ENCODE measurements at places on chromosomes 1 and 21.

GRCh38 chr1:178551307-178551706 is 38.4 kb downstream of the TEX35 start:
- DNase-seq: no peak

- DNase-seq: no peak
Observed at GRCh38 chr1:112446411-112446810, 50.4 kb downstream of the CTTNBP2NL start.

GRCh38 chr21:16891821-16892220 is 621.0 kb upstream of the CXADR start:
- no peak for DNase-seq

GRCh38 chr1:227490001-227490400 is 73.4 kb upstream of the ZNF678 start:
- no peak for DNase-seq

GRCh38 chr1:159786465-159786864 is 5.7 kb downstream of the DUSP23 start:
- DNase-seq: no peak

GRCh38 chr1:112971006-112971405 is 15.0 kb upstream of the SLC16A1 start:
- DNase-seq: no peak

GRCh38 chr1:198167436-198167934 is 10.7 kb downstream of the NEK7 start:
- no peak for DNase-seq

DNA sequence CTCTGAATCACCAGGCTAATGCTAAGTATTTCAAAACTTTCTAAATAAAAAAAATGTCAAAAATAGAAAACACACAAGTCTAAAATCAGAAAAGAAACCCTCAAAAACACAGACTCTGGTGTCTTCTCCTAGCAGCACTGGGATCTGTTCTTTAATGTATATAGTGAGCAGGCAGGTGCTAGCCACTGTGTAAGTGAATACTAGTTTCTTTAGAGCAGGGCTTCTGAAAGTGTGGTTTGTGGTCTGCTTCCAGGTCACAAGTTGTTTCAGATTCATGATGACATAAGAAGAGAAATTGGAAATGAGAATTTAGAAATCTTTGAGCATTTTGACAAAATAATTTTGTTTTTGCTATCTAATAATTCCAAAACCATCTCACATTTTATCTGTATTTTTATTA is 763.1 kb downstream of the USP25 start:
- DNase-seq: no peak

- DNase-seq: no peak
Observed at GRCh38 chr1:93078638-93078985, 471 bp upstream of the MTF2 start.

GRCh38 chr1:179310721-179311120 is 17.1 kb downstream of the SOAT1 start:
- no peak for DNase-seq

GRCh38 chr1:179164494-179164893 is 65.0 kb downstream of the ABL2 start:
- DNase-seq: no peak

DNA sequence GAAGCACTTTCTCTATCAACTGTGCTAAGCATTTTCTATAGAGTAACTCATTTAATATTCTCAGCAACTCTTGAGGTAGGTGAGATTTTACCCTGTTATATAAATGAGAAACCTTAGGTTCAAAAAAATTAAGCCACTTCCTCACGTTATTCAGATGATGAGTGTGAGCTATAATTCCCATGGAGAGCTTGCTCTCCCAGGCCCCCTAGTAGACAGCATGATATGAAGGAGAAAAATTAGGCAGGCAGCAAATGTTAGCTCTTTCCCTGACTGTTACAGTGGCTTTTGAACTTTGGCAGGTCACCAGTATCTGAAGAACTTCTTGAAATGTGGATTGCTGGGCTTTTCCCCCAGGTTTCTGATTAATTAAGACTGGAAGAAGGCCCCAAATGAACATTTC is 753.1 kb downstream of the NCAM2 start:
- no peak for DNase-seq

GRCh38 chr1:27527890-27528817 is 38.2 kb upstream of the WASF2 start:
- peak; percentile 98 for DNase-seq

- DNase-seq: peak; percentile 61
Observed at GRCh38 chr1:29550119-29550841, 314.0 kb downstream of the PTPRU start.

GRCh38 chr1:214491468-214492146 is 59.8 kb downstream of the PTPN14 start:
- DNase-seq: no peak

DNA sequence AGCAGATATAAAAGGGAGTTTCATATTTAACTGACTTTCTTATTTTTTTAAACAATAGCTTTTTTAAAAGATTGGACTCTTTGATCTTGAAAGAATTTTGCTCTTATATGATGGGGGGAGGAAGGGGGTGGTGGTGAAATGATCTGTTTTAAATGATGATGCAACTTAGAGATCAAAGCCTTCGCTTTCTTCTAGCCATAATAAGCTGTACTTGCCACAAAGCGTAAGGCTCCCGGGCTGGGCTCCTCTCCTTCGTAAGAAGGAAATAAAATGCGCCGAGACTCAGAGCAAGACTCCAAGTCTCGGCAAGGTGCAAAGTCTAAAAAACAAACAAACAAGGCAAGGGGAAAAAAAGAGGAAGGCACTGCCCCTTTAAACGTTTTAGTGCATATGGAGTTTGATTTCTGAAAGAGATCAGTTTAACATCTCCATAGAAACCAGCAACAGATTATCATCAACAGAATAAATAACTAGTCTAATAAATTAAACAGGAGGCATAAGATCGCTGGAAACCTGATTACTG is 3.3 kb downstream of the CASZ1 start:
- peak; percentile 49 for DNase-seq

- DNase-seq: no peak
Observed at GRCh38 chr1:159339536-159339935, 37.4 kb downstream of the FCER1A start.

DNA sequence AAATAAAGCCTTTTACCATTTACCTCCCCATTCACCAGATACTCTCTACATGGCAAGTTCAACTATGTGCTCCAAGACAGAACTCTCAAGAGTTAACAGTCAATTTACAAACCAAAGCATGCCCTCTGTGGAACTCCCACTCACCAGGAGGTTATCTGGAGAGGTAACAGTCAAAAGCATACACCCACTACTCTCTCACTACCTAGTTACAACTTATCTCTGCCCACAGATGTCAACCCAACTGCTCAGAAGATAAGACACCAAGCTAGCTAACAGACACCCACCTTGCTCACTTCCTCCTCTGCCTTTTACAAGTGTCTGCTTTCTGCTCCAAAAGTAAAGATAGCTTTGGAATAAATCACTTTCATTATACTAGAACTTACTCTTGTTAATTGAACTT is 131.0 kb downstream of the TRIM33 start:
- no peak for DNase-seq

DNA sequence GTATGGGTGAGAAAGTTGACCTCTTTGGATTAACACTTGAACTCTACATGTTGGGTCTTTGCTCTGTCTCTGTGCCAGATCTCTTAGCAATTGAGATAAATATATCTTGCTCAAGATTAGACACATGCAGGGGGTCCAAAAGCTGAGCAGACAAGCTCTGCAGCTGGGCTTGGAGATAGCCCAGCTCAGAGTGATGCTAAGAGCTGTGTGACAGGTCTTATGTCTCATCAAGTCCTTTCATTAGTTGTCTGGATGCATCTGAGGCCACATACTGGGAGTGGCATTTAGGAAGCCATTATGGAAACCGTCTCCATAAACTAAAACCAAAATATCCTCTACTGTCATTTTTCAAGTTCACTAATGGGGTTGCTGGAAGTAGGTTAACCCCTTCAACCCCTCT is 289.4 kb upstream of the DUSP10 start:
- no peak for DNase-seq
